ENCODE measurements at places on chromosomes 4 and X.

DNA sequence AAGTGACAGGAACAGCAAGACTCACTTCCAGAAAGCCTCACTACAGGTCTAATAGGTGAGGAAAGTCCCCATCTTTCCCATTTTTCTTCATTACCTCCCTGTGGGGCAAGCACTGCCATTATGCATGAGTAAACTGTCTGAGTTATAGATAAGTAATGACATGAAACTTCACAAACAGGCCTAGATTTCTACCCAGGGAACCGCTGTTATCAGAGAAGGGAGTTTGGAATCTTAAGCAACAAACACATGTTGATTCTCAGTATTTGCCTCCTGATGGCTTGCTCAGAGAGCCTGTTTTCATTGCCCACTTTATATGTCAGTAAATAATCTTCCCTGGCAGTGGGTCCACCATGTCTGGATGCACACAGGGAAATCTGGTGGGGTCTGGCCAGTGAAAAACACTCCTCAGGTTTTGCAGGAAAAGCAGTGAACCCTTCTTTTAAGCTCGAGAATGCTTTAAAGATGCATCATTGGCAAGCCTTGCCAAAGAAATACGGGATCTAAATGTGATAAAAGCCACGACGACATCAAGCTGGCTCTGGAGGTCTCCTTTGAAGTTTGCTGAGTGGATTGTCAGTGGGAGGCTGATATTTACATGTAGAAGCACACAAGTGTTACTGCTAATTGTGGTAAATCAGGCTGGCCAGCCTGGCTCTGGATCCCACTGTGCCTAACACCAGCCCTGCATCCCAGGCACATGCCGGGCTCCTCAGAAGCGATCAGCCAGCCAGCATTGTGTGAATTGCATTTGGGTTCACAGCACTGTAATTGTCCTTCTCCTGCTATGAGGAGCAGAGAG lies 25.2 kb downstream of the PDGFRA start:
- no peak for DNase-seq

DNA sequence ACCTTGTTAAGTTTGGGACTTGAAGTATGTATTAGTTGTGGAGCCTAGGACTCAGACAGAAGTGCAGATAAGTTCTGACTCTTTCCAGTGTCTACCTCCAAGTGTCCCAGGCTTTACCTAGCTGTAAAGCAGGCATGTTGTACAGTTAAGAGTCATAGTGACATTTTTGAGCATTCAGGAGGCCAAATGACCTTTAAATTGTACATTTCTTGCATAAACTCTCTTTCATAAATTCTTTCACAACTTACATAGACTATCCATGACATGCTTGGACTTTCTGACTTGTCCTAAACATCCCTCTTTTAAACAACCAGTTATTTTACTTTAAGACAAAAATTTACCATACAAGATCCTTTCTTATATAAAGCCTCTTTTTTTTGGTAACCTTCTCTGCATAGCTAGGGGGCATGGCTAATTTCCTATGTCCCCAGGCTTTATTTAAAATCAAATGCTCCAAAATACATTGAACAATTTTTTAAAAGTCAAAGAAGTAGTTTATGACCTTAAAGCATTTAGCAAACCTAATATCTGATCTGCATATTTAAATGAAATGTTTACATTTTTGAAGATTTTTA lies 40.1 kb upstream of the UGT8 start:
- DNase-seq: peak; percentile 8

GRCh38 chr4:78720994-78721677 lies 55.0 kb upstream of the BMP2K start:
- DNase-seq: no peak

- no peak for DNase-seq
Measured at GRCh38 chrX:16558489-16558888, 91.5 kb upstream of the S100G start.

DNA sequence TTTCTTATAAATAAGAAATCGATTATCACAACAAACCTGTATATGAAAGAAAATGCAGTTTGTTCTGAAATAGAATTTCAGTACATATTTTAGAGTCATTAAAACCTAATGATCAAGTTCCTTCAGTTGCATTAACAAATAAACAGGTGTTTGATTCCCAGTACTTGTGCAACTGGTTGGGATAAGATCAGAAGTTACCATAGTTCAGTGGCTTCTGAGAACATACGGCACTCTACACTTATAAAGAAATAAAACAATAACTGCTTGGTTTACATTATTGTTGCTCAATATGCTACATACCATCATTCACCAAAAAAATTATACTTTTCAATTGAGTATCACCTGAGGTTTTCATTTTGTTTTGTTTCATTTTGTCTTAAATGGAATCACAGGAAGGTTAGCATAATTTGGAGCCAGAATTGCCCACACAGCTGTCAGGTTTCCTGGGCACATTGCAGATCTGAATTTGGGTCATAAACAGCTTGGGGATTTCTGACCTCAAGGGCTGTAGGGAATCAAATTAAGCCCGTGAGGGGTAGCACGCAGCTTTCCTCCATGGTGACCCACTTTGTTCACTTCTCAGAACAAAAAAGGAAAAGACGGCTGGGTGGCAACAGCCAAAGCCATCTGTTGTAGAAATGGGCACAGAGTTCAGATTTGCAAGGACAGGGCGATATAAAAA lies 14.9 kb upstream of the CCNG2 start:
- DNase-seq: no peak

GRCh38 chr4:155666344-155667221 lies at the start of gene GUCY1A1:
Gene GUCY1A1, plus strand, starts transcription at chr4:155666848. Its CDS starts 30,020 bp downstream, at chr4:155696868.
- no peak for DNase-seq

DNA sequence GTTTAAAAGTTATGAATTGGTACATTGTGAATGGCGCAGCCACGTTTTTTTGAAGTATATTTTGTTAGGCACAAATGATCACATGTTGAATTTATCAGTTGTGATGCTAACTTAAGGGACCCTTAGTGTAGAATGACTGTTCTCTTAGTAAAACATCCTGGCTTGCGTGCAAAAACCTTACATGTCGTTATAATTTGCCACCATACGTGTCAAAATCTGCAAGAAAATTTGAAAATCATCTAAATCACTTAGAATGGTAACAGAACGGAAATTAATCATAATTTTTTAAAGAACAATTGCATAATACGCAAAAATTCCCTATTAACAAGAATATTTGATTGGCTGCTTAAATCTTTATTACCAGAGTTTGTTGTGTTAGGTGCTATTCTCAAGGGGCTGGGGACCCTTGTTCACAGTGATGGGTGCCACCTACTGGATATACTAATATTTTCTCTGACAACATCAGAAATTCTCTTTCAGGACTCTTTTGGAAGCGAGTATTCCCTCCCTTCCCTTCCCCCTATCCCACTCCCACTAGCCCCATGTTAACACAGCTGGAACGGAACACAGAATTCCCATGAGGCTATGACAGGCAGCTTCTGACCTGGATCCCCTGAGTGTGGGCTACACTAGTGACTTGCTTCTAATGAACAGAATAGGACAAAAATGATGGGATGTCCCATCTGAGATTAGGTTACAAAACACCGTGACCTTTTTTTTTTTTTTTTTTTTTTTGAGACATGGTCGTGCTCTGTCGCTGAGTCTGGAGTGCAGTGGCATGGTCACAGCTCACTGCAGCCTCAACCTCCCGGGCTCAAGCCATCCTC lies 71.8 kb downstream of the SUPT20HL2 start:
- peak; percentile 64 for DNase-seq

- DNase-seq: no peak
Measured at GRCh38 chrX:115521741-115522140, 39.2 kb upstream of the PLS3 start.

DNA sequence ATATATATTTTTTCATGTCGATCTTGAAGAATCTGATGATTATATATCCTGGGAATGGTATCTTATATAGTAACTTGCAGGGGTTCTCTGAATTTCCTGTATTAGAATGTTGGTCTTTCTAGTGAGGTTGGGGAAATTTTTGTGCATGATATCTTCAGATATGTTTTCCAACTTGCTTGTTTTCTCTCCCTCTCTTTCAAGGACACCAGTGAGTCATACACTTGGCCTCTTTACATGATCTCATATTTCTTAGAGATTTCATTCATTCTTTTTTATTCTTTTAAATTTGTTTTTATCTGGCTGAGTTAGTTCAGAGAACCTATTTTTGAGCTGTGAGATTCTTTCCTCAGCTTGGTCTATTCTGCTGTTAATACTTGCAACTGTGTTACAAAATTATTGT lies 27.2 kb upstream of the C4orf17 start:
- DNase-seq: no peak

- DNase-seq: no peak
Measured at GRCh38 chrX:136647677-136648360, at the start of gene CD40LG. Gene CD40LG, plus strand, starts transcription at chrX:136648158. Its CDS starts 91 bp downstream, at chrX:136648249.

DNA sequence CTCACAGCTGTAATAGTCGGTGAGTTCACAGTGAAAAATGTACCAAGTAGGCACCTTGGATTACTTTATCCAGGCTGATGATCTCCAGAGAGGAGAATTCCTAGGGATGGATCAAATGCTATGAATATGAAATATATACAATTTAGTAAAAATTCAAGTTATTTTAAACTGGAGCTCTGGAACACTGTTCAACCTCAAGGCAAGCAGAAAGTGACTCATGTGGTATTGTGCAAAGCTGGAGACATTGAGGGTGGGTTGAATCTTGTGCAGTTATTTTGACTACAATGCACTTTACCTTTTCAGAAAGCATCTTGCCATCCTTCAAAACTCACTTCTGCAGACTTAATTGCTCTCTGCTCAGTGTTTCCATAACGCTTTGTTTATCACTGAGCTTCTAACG lies 43.4 kb downstream of the OSTC start:
- DNase-seq: no peak

DNA sequence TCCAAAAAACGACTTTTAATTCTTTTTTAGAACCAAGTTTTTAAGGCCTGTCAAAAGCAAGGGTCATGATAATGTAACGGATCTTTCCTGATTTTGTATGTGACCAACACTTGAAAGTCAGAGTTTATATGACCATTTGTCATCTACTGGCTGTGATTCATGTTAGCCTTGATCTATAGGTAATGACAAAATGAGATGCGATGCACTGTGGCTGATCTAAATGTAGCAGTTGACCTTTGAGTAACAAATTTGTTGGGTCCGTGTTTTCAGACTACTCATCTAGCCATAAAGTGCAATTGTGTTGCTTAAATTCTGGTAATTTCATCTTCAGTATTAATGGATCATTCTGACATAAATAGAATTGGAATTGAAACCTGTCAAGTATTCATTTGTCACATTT lies 202.5 kb downstream of the PCDH7 start:
- no peak for DNase-seq

DNA sequence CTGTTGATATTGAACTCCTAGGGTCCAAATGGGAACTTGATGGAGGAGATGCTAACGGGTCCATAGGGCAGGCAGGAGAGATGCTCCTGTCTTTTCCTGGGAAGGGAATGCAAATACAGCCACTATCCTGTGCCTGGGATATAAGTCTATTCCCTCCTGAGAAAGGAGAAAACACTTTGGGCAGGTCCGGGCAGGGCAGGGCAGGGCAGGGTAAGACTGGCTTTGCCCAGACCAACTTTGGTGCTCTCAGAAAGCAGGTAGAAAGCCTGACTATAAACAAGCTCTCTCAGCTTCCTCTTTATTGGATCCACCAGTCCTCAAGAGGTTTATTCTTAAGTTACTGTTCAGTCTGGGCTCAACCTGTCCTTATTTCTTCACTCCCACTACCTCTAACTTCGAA lies 232.3 kb downstream of the PTTG2 start:
- DNase-seq: no peak

DNA sequence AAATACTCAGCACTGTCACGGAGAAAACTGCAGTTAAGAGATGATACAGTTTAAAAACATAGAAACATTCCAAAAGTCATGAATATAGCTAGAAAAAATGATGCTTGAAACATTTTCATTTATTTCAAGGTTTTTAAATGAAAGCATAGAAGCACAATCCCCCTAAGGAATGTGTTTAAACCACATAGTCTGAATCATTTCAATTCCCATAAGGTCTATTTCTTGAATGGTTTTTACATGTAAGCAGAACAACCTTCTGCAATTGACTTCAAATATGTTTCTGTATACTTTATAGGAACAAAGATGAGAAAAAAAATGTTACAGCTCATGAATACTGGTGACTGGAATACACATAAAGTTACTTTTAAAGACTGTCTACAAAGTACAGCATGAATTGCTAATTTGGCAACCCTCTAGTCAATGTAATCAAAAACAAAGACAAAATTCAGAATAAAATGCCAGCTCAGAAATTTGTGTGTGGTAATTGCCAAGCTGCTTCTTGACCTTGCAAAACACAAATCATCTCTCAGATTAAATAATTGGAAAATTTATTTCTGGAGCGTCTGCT lies 886.4 kb upstream of the ADGRL3 start:
- no peak for DNase-seq

GRCh38 chr4:79330720-79331119 lies 4.9 kb upstream of the NAA11 start:
- no peak for DNase-seq

- DNase-seq: peak; percentile 29
Measured at GRCh38 chr4:156547439-156547838, 424.2 kb downstream of the PDGFC start.

- DNase-seq: peak; percentile 10
Measured at GRCh38 chrX:135463937-135464336, 42.2 kb downstream of the SMIM10L2A start.

- DNase-seq: peak; percentile 49
Measured at GRCh38 chrX:1673337-1673736, 58.5 kb downstream of the ASMT start.

- DNase-seq: no peak
Measured at GRCh38 chr4:99390055-99390454, 37.5 kb upstream of the ADH1C start.

DNA sequence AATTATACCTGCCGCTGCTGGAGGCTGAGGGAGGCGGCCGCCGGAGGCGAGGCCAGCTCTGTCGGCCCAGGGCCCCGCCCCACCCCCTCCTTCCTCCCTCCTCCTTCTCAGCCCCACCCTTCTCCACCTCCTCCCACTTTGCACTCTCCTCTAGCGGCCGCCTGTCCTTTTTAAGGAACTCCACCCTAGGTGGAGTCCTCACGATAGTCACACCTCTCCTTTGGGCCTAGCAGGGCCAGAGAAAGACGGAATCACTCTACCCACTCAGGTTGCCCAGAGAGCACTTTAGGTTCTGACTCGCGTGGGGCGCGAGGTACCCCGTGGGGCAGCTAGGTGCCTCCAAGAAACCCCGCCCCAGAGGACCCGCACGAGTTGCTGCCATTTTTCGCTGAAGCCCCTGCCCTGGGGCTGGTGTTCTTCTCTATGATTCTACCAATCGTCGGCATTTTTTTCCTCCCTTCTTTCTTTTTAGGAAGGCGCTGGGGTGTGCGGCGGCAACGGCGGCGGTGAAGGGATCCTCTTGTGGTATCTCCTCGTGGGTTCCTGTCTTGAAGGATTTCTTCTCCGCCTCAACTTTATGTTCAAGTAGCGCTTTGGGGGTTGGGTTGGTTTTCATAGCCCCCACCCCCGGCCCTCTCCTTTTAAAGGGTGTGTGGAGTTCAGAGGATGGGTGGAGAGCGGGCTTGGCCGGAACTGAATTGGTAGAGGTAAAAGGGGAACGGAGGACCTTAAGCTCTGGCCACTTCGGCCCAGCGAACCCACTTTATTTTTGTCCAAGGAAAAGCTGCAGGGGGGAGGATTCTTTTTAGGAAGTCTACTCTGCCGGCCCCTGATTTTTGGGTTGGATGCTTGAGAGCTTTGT lies at the start of gene KLF8:
Gene KLF8 (plus strand): TSS at position 136 of the 862 bp plus-strand sequence. CDS start 979 bp downstream, outside the sequence.
- DNase-seq: peak; percentile 2

- peak; percentile 90 for DNase-seq
Measured at GRCh38 chr4:100981447-100982204, 365.7 kb downstream of the PPP3CA start.

GRCh38 chr4:72312032-72312650 lies 256.9 kb downstream of the ADAMTS3 start:
- no peak for DNase-seq

- no peak for DNase-seq
Measured at GRCh38 chrX:107199491-107199890, 6.7 kb downstream of the NUP62CL start.
